Urinary bladder (tissue), 4 donors: ENCODE measurements at places on chromosomes 1 and 21. TPM values are rescaled to one million over a fixed set of nuclear protein-coding genes. Genes with fewer than 3 reads are reported as not detected.

DNA sequence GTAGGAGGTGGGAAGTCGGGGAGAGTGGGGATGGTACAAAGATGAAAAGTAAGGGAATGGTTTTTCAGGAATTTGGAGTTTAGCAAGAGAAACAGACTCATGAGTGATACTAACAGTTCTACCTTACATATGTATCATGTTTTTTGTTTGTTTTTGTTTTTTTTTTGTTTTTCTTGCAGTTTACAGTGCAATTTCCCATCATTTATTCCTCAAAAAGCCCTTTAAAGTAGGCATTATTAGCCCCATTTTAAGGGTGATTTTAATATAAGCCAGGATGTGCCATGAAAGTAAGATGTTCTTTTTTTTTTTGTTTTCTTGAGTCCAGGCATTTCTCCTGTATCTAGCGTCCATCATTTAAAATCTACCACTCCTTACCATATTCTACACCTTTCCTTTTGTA is 13.8 kb upstream of the TRIM45 start:
- no peak for DNase-seq

GRCh38 chr1:192986110-192986747 is 72.9 kb downstream of the UCHL5 start:
- no peak for DNase-seq

DNA sequence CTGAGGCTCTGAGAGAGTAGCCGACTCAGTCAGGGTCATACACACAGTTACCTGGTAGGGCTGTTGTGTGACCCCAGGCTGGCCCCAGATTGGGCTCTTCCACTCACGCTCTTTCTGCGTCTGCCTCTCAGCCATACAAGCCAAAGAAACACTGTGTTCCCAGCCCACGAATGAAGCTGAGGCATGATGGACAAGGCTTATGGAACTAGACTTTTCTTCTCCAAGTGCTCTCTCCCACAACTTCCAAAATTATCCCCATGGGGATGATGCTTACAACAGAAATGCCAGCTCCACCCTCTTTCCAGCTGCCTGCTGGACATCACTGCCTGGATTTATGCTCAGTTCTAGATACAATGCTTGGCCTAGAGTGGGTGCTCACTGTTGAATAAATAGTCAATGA is 102.8 kb upstream of the JUN start:
- no peak for DNase-seq

- DNase-seq, result no peak
Observed at GRCh38 chr1:228007049-228007800, 427 bp downstream of the WNT3A start.

The LCE1A gene
- total RNA-seq, result not detected

The CRYBG2 gene
- total RNA-seq, result 1.5 TPM

The LEMD1 gene
- total RNA-seq, result not detected

The UMODL1 gene
- not detected for total RNA-seq

The RIMS3 gene
- 3.1 TPM for total RNA-seq

DNA sequence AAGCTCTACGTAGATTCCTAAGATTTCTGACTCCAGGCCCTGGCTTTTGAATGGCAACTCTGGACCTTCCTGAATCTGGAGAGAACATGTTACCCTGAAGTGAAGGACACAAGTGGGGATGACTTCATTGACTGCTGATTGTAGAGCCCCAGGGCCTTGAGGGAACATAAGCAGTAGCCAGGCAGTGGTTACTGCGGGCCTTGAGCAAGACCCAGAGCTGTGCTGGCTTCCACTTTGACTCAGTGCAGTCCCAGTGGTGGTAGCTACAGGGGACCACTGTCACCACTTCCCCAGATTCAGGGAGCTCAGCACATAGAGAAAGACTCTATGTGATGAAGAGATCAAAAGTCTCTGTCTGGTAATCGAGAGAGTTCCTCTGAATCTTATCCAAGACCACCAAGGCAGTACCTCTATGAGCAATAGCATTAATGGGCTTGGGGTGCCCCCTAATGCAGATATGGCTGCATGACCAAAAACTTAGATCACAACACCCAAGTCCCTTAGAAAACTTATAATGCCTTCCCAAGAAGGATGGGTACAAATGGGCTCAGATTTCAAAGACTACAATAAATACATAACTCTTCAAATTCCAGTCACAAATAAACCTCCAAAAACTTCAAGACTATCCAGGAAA is 1278.3 kb downstream of the AMY1C start:
- DNase-seq, result no peak

- DNase-seq, result no peak
Observed at GRCh38 chr1:218926631-218927030, 247.0 kb upstream of the LYPLAL1 start.

DNA sequence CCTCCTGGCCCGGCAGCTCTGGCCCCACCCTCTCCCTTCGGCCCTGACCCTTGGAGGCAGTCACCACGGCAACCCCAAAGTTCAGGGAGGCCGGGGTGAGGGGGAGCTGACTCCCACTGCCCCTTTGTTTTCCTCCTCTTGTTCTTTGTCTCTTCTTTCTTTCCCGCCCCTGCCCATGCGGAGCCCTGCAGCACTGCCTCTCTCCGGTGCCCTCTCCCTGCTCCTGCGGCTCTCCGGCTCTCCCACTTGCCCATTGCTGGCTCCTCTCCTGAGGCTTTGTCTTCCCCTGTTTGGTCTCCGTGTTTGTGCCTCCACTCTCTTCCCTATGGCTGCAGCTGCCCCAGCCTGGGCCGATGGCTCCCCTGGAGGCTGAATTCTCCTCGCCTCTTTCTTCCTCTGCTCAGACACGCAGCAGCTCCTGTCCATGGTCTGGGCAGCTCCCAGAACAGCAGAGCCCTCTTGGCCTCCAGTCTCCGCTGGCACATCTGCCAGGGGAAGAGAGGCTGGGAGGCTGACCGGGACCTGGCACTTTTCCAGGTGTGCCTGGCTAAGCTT is 5.8 kb downstream of the CELSR2 start:
- DNase-seq, result no peak

GRCh38 chr1:202234331-202235002 is 40.9 kb downstream of the LGR6 start:
- no peak for DNase-seq

DNA sequence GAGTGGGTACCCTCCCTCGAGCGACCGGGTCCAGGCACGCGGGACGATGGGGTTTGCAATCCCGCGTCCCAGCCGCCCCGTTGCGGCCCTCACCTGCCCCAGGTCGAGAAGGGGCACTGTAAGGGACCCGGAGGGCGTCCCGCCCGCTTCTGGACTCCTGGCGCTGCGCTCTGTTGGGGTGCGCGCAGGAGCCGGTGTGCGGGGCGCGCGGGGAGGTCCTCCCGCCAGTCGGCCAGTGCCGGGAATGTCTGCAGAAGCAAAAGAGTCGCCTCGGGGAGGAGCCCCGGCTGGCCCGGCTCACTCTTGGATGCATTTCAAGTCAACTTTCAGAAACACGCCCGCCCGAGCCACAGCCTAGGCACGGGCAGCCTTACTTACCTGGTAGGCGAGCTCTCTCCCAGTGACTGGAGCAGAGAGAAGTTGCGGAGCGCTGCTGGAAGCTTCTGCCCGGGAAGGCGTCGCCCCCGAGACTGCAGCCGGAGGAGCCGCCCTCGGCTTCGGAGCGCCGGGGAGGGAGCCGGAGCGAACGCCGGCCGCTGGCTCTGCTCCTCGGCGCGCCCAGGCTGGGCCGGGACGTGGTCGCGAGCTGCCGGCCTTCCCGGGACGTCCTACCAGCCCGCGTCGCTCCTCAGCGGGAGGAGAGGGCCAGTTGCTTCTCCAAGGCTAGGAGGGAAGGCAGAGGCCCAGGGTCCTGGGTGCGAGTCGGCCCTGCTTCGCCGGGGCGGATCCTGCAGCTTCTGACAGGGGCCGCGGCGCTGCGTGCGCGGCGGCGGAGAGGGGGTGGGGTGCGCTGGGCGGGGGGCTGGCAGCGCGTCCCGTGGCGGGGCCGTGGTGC is at the start of gene LMX1A:
LMX1A (minus strand) TSS at position 739 of the 835 bp plus-strand sequence. CDS start 1,156 bp downstream, outside the sequence.
- no peak for DNase-seq

The NFASC gene
- 21.8 TPM for total RNA-seq

The RYR2 gene
- total RNA-seq, result 16.8 TPM

- no peak for DNase-seq
Observed at GRCh38 chr1:214281720-214282629, 1.0 kb downstream of the SMYD2 start.

DNA sequence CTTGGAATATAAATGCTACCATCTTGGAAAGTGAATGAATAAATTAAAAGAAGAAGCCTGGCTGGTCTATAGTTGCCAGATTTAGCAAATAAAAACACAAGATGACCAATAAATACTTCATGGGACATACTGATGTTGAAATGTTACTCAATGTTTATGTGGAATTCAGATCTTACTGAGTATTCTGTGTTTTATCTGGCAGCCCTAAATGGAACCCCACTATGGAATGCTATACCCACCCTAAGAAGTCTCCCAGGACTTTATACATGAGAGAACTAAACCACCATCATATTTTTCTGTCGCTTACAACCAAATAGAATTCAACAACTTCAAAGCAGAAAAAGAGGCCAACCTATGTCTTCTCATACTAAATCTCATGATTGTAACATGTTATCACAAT is 177.6 kb upstream of the HMCN1 start:
- DNase-seq, result no peak

The INTS7 gene
- 24.3 TPM for total RNA-seq

The CGN gene
- 5.9 TPM for total RNA-seq

- no peak for DNase-seq
Observed at GRCh38 chr21:36441715-36442114, 38.2 kb downstream of the CLDN14 start.

DNA sequence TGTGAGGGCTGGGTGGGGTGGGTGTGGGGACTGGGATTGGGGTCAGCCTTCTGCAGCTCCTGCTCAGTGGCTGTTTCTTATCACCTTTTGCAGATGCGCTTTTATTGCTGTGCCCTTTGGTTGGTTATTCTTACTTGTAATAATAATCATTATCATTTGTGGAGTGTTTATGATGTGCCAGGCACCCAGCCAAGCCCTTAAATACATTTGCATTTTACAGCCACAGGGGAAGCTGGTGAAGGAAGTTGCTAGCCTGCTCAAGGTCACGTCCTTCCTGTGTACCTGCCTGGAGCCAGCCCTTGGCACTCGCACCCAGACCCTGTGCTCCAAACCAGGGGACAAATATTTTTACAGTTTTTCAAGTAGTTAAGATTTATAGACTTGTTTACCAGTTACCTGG is 144.0 kb downstream of the PGBD5 start:
- DNase-seq, result no peak

The PLPPR4 gene
- 23.8 TPM for total RNA-seq

GRCh38 chr21:38985568-38986378 is 180.0 kb downstream of the ETS2 start:
- DNase-seq, result no peak

DNA sequence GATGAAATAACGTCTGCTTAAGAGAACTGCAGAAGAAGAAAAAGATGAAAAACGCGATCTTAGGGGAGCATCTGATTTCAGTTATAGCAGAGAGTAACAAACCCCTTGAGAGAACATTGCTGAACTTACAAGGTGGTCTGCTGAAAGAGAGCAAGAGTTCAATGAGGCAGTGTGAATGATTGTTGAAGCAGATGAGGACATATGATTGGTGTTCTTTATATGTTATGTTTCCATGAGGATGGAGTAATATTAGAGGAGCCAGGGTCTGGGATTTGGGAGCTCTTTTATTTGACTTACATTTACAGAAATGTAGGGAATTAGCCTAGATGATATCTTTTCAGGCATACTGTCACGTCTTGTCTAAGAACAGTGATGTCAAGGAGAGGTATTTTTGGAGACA is 1302.0 kb downstream of the KCNT2 start:
- DNase-seq, result no peak

GRCh38 chr21:29078869-29079767 is 5.7 kb upstream of the CCT8 start:
- DNase-seq, result no peak

The THAP3 gene
- 20.3 TPM for total RNA-seq

- DNase-seq, result no peak
Observed at GRCh38 chr1:84152649-84153056, 8.6 kb downstream of the PRKACB start.

The S100A5 gene
- not detected for total RNA-seq

The OPRD1 gene
- 0.05 TPM for total RNA-seq

- DNase-seq, result no peak
Observed at GRCh38 chr1:102742426-102742825, 365.9 kb downstream of the COL11A1 start.

GRCh38 chr1:203151362-203152157 is 24.0 kb downstream of the ADORA1 start:
- no peak for DNase-seq

- no peak for DNase-seq
Observed at GRCh38 chr21:45300786-45301520, 13.3 kb upstream of the POFUT2 start.

The GJA8 gene
- total RNA-seq, result not detected

DNA sequence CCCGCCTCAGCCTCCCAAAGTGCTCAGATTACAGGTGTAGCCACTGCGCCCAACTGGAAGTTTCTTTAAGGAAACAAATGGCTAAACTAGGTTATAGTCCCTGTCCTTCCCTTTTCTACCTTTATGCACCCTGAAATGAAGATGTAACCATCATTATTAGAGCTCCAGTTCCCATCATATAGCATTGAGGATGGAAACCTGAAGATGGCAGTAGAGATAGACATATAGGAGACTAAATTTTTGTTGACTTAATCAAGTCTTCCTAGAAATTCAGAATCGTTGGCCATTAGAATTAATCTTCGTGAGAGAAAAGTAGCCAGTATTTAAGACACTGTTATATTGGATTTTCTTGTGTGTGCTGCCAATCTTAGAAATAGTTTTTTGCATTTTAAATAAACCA is 1016.3 kb upstream of the NCAM2 start:
- no peak for DNase-seq

- no peak for DNase-seq
Observed at GRCh38 chr1:58773406-58773840, 10.4 kb downstream of the JUN start.

DNA sequence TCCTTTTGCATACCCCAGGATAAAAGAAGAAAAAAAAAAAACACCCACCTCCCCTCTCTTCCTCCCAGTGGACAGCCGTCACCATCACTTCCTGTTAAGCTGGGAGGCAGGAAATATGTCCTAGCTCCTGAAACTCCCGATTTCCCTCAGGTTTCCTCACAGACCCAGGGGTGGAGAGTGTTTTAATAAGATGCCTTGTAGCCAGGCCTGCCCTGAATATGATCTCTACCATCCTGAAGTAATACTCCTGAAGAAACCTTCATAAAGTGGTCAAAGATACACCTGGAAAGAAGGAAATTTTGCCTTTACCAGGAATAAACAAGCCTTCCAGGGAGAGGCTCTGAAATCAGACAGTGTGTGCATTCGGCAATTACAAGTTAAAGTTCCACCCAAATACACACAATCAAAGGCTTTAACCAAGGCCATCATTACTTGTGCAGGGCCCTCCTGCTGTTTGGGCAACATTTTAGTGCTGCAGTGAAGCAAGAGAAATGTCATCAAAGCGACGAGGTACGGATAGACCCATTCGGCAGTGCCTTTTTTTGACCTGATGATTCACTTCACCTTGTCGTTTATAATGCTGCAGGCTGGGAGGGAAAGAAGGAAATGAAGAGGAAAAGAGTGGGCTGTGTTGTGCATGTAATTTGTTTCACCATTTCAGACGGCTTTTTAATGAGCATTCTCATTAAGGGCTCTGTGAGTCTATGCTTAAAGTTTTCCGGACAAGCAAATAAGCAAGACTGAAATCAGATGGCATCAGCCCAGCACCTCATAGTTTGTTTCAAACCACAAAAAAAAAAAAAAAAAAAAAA is 41.0 kb upstream of the RASAL2 start:
- DNase-seq, result no peak
